ENCODE measurements at places on chromosomes 12 and 14.

- no peak for DNase-seq
Measured at GRCh38 chr12:27824126-27824842, 44.2 kb upstream of the MANSC4 start.

- DNase-seq, result no peak
Measured at GRCh38 chr12:118063576-118064391, 2.8 kb upstream of the WSB2 start.

- DNase-seq, result no peak
Measured at GRCh38 chr12:12563290-12563928, 746 bp upstream of the DUSP16 start.

DNA sequence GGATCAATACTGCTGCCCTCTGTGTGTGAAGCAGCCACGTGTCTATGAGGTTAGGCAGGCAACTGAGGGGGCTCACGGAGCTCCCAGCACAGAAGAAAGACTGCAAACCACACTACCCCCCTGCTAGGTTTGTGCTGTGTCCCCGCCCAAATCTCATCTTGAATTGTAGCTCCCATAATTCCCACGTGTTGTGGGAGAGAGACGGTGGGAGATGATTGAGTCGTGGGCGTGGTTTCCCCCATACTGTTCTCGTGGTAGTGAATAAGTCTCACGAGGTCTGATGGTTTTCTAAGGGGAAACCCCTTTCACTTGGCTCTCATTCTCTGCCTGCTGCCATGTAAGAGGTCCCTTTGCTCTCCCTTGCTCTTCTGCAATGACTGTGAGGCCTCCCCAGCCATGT is 68.6 kb downstream of the ACTN1 start:
- no peak for DNase-seq

DNA sequence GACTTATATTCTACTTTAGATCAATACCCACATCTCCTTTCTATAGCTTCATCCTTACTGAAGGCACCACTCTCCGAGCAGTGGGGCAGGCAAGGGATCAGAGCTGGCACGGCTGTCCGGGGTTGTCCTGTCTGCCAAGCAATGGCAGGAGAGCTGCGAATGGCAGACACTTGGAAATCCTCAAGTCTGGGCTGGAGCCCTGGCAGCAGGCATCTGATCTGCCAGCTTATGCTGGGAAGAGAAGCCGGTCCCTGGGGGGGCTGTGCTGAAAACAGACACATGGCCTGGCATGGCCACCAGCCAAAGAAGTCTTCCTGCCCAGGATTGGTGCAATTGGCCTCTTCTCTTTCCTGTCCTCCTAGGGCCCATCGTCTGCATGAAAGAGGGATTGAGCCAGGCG is 280.2 kb upstream of the PWP1 start:
- no peak for DNase-seq

DNA sequence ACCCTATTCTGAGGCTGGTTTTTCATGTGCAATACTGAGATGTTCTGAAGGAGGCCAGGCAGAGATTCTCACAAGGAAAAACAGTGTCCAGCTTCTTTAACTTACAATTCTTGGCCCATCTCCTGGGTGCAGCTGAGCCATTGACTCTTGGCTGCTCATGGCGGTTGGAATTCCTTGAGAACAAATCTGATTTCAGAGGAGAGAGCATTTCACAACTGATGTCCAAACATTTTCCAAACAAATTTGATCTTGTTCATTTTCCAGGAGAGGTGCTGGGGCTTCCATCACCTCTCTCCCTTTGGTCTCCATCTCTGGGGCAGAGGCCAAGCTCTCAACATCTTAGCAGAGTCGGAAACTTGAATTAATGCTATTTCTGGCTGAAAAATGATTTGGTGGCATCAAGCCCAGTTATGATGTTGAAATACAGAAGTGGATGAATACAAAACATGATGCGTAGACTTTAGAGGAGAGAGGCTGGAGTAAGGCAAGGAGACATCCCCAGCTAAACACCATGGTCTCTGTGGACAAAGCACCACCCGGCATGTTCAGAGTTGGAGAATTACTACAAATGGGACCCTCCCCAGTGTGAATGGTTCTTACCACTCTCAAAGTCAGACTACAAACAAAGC is 593.0 kb downstream of the VRK1 start:
- no peak for DNase-seq

DNA sequence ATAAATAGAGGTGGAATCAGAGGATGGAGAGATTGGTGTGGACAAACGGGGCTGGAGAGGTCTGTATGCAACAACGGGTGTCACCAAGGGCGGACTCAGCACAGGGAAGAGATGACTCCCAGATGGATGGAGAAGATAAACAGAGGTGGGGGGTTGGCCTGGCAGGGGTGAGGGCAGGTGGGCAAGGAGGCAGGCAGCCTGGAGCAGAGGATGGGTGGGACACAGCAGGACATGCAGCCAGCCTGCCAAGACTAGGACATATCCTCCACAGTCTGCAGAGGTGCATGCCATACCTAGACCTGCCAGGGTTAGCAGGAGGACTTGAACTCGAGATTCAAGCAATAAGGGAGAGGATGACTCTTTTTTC is 56.2 kb downstream of the TTC7B start:
- DNase-seq, result no peak

DNA sequence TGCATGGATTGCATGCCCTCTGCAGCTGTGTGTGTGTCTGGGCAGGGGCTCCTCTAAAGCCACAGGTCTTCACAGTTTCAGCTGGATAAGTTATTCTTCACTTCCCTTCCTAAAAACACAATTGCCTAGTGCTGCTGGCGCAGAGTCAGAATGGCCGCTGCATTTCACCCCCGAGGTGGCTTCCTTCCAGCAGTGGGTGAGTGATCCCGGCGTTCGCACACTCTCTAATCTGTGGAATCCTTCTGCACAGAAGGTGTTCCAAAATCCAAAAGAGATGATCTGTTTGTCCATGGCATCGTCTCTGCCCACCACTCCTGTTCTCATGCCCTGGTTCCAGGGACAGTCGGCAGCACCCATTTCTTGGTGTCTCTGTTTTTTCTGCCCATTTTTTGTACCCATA is 340.7 kb downstream of the DPF3 start:
- no peak for DNase-seq

DNA sequence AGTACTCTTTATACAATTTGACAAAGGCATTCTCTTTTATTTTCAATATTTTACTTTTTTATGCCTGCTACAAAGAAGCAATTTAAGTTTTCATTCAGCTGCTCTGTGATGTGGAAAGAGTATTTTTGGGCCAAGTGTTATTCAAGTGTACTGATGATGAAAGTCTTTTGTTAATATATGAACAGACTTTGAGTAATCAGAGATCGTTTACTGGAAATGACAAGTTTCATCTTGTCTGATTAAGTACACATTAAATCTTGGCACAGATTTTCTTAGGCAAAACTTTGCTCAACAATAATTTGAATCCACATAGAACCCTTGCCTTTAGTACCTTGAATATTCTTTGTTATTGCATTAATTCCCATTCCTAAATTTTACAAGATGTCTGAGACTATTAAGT is 13.3 kb upstream of the PZP start:
- no peak for DNase-seq

- DNase-seq, result no peak
Measured at GRCh38 chr12:42617622-42618021, 28.1 kb upstream of the PRICKLE1 start.

GRCh38 chr12:89166121-89166520 is 186.2 kb downstream of the DUSP6 start:
- DNase-seq, result no peak

GRCh38 chr12:27343255-27344000 is 10.8 kb downstream of the BMAL2 start:
- no peak for DNase-seq

DNA sequence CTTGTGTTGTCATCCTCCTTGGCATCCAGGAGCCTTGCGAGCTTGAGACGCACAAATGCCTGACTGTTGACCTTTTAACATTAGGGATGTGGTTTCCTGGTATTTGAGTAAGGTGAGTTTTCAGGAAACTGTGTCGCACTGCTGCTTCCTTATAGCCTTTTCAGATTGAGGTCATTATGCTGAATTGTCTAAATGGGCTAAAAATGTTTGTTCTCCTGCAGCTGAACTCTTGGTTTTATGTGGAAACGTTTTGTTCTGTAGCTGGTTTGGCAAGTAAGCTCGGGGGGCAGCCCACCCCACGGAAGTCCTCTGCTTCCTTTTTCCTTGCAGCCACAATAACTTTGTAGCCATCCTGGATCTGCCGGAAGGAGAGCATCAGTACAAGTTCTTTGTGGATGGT is 5.7 kb downstream of the PRKAB1 start:
- no peak for DNase-seq

DNA sequence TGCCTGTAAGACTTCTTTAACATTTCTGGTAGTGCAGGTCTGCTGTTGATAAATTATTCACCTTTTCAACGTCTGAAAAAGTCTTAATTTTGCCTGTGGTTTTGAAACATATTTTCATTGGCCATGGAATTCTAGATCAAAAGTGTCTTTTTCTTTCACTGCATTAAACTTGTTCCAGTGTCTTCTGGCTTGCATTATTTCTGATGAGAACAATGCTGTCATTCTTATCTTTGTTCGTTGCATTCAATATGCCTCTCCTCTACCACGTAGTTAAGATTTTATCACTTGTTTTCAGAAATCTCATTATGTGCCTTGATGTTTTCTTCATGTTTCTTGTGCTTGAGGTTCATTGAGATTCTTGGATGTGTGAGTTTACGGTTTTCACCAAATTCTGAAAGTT is 13.4 kb upstream of the KIF26A start:
- no peak for DNase-seq

- DNase-seq, result no peak
Measured at GRCh38 chr12:109538191-109538863, 35.0 kb downstream of the MMAB start.

GRCh38 chr12:52537101-52537500 is 15.8 kb downstream of the KRT71 start:
- DNase-seq, result no peak

DNA sequence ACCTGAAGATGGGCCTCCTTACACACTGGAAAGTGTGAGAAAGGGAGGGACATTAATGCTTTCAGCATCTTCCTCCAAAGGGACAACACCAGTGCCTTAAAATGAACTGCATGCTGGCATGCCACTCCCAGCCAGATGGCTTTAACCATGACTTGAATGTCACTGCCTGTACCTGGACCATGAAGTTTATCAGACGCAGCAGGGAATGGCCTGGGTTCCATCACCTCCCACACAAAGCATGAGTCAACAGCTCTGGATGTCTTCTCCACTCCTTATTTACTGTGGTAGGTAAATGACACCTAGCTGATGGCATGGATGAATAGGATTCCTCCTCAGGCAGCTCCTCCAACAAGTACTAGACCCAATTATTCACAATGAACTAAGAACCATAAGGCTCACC is 645.6 kb downstream of the SOX5 start:
- DNase-seq, result no peak

- DNase-seq, result no peak
Measured at GRCh38 chr12:6180268-6181051, 19.7 kb upstream of the CD9 start.

- no peak for DNase-seq
Measured at GRCh38 chr14:47277703-47278102, 397.7 kb downstream of the MDGA2 start.

GRCh38 chr12:53599579-53599978 is 26.6 kb downstream of the ATF7 start:
- no peak for DNase-seq

DNA sequence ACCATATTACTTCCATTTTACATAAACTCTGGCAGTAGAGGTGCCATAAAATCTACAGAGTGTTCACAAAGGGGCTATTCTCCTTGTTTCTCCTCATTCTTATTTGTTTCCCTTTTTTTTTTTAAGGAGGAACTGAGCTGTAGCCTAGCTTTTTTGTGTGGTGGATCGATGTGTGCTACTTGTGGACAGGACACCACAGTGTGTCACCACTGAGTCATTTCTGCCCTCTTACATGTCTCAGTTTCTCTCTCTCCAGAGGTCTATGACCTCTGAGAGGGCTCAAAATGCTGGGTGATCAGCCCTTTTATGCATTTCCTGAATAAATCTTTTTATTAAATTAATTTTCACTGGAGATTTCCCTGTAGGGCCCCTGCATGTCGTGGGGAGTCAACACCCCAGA is 370.2 kb downstream of the ADGRD1 start:
- no peak for DNase-seq

GRCh38 chr14:67547224-67547780 is 14.2 kb downstream of the PLEKHH1 start:
- no peak for DNase-seq

- peak; percentile 67 for DNase-seq
Measured at GRCh38 chr12:96194971-96195844, 1.0 kb downstream of the ELK3 start.

GRCh38 chr12:24993793-24994192 is 44.9 kb upstream of the BCAT1 start:
- DNase-seq, result no peak

DNA sequence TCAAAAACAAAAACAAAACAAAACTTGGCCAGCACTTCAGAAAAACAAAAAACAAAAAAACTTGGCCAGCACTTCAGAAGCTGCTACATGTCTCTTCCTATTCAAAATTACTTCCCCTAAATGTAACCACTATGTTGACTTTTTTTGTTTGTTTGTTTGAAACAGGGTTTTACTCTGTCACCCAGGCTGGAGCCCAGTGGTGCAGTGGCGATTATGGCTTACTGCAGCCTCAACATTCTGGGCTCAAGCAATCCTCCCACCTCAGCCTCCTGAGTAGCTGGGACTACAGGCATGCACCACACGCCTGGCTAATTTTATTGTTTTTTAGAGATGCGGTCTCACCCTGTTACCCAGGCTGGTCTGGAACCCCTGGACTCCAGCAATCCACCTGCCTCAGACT is 38.0 kb upstream of the PPP4R3A start:
- DNase-seq, result no peak

DNA sequence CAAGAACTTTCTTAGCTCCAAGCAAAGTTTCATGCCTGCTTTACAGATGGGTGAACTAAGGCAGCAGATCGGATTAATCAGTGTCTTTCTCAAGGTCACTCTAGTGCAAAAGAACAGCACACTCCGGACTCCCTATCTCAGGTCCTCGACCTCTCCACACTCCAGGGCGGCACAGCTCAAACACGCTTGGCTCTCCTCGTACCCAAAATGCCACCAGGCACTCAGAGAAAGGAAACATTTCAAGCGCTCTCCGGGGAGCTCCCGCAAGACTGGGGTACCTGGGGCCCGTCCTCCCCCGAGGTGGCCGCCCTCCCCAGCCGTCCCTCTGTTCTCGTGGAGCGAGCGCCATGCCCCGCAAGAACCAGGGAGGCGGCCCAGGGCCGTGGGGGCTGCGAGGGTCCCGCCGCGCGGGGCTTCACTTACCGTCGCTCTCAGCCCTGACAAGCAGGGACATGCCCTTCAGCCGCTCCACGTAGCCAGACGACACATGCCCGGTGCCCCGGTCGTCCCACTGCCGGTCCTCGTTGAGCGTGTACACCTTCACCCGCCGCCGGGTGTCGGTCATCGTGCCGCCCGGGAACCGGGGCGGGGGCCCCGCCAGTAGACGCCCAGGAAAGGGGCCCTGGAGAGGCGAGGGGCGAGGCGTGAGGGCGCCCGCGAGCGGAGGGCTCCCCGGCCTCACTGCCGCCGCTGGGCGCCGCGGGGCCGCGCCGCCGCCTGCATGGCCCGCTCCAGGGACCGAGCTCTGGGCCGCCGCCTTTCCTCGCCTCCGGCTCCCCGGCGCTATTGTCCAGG is 830 bp downstream of the PPP4R3A start:
- DNase-seq, result peak; percentile 13

GRCh38 chr12:67940780-67941243 is 48.4 kb upstream of the IFNG-AS1 start:
- no peak for DNase-seq

GRCh38 chr14:92603309-92604242 is 90.0 kb downstream of the RIN3 start:
- no peak for DNase-seq
